ENCODE measurements at places on chromosomes 12 and 14.

- peak; percentile 8 for DNase-seq
Measured at GRCh38 chr12:96108321-96108720, 72.9 kb upstream of the LTA4H start.

DNA sequence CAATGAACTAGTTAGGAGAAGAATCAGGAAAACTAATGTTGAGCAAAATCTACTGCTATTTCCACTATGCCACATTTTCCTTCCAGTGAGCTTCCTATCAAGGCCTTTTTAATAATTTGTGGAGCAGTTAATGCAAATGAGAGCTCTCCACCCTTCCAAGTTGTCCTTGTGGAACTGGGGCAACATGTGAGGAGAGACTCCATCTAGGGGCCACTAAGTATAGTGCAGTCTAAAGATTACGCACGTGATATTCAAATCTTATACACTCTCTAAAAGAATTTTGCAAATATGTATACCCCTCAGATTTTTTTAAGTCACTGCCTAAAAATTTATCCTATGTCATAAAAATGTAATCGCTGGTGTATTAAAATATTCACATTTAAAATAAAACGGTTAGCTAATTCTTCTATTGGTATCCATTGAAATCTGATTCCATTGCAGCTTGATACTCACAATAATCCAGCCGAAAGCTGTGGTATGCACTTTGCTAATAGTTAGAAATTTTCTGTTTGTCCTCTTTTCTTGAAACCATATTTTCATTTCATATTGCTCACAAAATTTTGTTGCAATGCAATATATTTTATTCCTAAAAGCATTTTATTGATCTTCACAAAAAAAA, 100.1 kb downstream of the PAH start:
- DNase-seq = peak; percentile 9

DNA sequence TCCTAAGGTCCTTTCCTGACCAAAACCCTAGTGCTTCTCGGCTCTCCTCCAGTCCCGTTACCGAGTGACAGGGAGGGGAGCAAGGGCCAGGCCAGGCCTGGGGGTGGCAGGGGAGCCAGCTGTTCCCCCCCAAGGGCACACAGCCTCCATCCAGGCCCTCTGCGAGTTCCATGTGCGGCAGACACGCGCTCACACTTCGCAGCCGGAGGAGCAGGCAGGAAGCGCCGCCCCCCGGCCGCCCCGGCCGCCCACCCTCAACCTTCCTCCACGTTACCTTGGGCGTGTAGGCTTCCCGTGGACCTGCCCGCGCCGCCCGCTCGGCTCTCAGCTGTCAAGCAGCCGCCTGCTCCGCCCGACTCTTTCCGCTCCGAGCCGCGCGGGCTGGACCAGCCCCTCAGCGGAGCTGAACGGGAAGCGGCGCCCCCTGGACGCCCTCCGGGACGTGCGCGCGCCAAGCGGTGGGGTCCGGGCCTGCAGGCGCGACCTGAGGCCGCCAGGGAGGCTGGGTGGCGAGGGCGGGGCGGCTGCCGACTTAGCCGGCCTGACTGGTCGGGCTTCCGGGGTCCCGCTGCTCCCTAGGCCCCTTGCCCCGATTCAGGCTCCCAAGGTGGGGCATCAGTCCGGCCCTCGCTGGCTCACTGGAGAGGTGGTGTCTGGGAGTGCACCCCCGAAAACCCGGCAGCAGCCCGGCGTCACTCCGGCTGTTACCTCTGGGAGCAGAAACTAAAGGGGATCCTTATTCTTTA, at the start of gene CRACR2A:
Gene CRACR2A, minus strand, starts transcription at position 369 of the 746 bp plus-strand sequence. CDS start 56,110 bp downstream, outside the sequence.
- peak; percentile 86 for DNase-seq

GRCh38 chr12:87116780-87117179, 860.6 kb upstream of the MGAT4C start:
- DNase-seq = no peak

DNA sequence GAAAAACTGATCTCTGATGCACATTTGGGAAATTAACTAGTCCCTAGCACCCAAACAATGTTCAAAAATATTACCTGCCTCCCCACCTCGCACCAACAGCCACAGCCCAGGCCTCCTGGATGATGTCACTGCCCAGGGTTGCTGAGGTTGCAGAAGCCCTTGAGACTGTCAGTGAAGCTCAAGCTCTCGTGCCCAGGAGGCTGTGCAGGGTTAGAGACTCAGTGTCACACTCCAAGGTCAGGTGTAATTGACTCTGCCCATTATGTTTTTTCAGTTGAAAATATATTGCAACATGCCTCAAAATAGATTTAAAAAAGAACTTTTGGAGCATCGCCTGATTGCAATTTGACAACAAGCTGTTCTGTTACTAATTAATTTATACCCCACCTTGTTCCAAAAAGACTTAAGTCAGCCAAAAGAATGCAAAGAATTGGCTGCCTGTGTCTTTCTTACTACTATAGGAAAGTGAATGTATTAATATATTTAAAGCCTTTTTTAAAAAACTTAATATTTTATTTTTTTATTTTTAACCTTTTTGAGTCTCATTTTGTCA, 72.3 kb downstream of the CMAS start:
- DNase-seq = no peak

GRCh38 chr14:23454445-23454856, 15.1 kb upstream of the NGDN start:
- no peak for DNase-seq

DNA sequence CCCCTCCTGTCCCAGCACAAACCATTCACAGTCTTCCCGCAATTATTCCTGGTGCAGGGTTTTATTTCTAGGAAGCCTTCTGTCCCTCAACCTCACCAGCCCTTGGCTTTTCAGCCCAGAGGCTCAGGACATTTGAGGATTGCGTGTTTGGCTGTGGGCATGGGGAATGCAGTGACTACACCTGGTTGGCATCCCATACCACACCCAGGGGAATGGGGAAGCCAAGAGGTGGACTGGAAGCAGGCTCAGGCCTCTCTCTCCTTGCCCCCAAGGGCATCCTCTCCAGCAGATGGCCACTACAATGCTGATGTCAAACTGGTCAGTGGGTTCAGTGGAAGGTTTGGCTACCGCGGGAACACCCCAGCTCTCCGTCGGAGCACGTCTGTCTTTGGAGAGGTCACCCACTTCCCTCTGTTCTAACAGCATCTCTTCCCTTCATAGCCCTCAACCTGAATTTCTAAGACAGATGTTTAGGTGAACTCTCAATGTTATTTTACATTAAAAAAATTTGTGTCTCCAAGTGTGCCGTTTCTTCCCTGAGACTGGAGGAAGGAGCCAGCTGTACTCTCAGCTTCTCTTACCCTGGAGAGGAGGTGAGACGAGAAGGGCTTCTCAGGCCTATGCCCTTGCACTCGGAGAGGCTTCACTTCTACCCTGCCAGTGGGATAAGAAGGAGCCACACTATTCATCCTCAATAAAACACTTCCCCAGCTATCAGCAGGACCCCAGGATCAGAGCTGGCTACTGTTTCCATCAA, 35.5 kb downstream of the DCAF4 start:
- DNase-seq = no peak

DNA sequence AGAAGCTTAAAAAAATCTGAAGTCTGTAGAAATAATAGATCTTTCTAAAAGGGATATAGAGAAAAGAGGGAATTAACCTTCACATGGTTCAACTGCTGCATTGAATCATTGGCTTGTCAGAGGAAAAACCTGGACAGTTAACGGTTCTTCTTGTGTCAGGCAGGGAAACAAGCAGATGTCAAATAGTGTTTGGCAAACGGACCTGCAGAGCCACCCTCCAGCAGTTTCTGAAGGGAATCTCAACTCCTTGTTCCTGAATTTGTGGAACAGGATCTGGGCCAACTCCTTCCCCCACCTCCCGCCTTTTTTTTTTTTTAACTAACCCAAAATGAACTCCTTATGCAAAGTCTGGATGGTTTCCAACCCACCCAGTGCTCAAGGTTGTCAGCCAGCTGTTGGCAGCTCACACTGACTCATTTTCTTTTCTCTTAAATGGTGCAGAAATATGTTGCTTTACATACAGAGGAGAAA, 187.3 kb downstream of the CAND1 start:
- no peak for DNase-seq

DNA sequence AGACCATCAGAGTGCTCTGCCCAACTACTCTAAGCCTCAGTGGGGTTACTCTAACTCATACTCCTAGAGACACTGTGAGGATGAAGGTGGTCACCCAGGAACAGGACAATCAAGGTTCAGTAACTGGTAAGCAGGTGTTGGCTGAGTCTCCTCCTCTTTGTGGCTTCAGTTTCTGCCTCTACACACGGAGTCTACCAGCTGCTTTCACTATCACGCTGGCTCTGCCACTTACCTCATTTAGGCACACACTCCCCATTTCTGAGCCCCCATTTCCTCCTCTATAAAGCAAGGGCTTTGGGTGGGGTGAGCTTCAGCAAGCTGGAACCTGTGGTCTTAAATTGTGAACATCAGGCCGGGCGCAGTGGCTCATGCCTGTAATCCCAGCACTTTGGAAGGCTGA, 7.3 kb upstream of the TCHP start:
- no peak for DNase-seq

DNA sequence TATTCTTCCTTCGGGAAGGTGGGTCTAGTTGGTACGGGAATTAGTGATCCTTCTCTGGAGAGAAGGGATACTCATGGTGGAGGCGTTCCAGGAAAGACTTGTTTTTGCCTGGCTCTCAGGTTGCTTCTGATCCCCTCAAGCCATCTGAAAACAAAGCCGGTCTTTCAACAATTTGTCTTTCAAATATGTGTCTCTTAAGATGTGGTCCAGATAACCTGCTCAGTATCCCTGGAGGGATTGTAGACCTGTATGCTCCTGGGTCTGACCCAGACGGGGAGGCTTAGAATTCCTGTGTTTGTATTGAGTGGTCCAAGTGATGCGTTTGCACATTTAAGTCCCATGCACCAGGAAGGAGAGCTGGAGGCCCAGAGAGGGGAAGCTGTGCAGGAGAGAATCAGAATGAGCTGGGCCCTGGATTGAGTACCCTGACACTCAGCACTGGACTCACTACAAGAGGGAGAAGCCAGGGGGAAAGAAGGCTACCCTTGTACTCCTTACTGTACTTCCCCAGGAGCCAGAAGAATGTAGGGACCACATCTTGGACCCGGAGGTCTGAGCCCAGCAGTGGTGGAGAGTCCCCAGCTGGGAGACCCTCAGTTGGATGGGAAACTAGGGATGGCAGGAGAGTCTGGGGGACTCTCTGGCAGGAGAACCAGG, 40.4 kb downstream of the ERH start:
- DNase-seq = no peak

- no peak for DNase-seq
Measured at GRCh38 chr12:51242120-51242519, 3.5 kb downstream of the DAZAP2 start.

DNA sequence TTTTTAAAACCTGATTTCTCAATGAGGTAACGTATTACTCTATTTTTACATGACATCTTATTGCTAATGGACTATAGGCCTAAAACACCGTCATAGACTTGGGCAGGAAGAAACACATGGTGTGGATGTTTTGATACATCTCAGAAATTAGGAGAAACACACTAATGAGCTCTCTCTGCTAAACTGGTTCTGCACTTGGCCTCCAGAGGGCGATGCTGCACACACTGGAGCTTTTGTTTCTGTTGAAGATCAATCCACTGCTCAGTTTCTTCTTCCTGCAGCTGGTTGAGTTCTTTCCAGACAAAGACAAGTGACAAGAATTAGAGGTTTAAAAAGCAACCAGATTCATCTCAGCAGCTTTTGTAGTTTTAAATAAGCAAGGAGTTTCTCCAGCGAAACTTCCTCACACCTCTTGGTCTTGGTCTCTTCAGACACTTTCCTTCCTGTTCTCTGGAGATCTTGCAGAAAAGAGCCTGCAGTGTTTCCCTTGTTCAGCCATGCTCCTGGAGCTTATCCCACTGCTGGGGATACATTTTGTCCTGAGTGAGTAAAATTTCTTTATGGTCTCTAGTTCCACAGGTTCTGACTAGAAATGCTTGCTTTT, 178.5 kb upstream of the OR4E1 start:
- DNase-seq = peak; percentile 69

DNA sequence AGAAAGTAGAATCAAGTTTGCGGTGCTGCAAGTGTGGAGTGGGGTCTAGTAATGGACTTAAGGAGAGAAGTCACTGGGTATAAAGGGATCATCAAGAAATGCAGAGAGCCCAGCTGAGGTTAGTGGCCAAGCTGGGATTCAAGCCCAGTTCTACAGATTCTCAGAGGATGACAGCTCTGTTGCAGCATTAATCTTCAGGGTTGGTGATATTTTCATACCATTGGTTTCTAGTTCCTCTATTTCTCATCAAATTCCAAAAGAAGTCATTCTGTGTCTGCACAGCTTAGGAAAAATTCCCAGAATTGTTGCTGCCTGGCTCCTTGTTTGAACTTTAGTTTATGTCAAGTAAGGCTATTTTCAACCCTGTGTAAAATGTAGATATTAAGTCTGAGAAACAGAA, 169.5 kb upstream of the NTF3 start:
- no peak for DNase-seq

DNA sequence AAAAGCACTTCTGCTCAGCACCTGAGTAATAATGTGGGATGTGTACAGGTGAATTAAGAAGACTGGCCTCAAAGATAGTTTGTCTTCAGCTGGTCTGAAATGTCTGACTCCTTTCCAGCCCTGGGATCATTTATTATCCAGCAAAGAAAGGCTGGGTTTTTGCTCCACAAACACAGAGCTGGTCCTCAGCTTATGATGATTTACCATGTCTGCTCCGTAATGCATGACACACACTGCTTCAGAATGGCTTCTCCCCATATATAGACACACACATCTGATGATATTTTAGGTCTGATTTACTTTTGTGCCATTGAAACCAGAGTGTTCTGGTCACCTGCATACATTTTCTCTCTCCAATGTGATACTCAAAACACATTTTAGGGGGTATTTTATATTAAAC, 225.0 kb downstream of the SLC25A21 start:
- DNase-seq = no peak

GRCh38 chr12:6646276-6647082, 753 bp downstream of the ACRBP start:
- DNase-seq = no peak

DNA sequence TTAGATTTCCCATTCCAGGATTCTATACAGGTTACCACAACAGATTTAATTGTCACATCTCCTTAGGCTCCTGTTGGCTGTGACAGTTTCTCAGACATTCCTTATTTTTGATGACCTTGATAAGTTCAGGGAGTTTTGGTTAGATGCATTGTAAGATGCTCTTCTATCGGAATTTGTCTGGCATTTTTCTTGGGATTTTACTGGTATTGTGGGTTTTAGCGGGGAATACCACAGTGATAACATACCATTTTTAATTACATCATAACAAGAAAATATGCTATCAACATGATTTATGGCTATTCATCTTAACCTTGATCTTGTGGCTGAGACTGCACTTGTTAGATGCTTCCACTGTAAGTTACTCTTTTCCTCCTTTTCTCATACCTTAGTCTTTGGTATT, 217.5 kb upstream of the PPFIA2 start:
- no peak for DNase-seq

- no peak for DNase-seq
Measured at GRCh38 chr12:1429980-1430379, 164.4 kb downstream of the FBXL14 start.

GRCh38 chr12:11482955-11483354, 87.6 kb upstream of the PRB2 start:
- no peak for DNase-seq

GRCh38 chr14:101006008-101006407, 102.5 kb upstream of the RTL1 start:
- DNase-seq = no peak

GRCh38 chr14:79708426-79709388, 502.6 kb downstream of the DIO2 start:
- DNase-seq = no peak

- no peak for DNase-seq
Measured at GRCh38 chr12:48586361-48586760, 16.5 kb upstream of the LALBA start.

GRCh38 chr12:112908548-112908947, 1.8 kb downstream of the OAS1 start:
- no peak for DNase-seq

- DNase-seq = no peak
Measured at GRCh38 chr12:79317179-79317847, 373.5 kb downstream of the PAWR start.

GRCh38 chr14:65564370-65564769, 151.8 kb downstream of the FUT8 start:
- DNase-seq = no peak
